NCI-H510A treated with DMSO at 0.1 percent for 48 hours (cell line): ENCODE measurements at places on chromosomes 3 and 15.

DNA sequence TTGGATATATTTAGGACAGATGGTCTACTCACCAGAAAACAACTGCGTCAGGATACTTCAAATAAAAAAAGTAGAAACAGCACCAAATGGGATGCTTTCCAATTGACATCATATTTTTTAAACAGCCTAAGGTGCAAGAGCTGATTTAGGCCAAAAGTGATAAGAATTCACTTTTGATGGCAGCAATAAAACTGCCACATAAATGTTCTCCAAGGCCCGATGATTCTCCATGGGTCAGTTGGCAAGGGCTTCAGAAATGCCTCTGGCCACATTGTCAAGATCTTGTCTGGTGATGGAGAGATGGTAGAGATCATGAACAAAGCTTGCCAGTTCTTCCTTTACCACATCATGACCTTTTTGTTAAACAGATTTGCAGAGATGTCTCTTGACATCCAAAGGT is 38.9 kb downstream of the LDHAL6B start:
- DNase-seq, result no peak

- DNase-seq, result no peak
Observed at GRCh38 chr3:94406595-94406994, 343.7 kb downstream of the NSUN3 start.

DNA sequence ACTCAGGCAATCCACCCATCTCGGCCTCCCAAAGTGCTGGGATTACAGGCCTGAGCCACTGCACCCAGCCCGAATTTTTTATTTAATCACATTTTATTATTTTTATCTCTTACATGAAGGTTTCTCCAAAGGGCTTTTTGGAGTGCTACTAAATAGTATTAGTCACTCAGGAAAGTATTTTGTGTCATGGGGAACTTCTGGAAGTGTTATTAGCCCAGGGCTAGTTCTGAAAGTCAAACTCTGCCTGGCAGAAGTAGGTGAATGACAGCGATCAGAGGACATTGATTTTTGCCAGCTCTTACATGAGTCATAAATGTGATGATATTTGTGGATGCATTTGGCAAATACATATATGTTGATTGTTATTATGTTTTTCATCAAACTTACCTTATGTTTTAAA is 48.7 kb downstream of the ZPLD1 start:
- DNase-seq, result no peak

GRCh38 chr3:52153389-52154096 is 680 bp downstream of the POC1A start:
- peak; percentile 76 for DNase-seq

DNA sequence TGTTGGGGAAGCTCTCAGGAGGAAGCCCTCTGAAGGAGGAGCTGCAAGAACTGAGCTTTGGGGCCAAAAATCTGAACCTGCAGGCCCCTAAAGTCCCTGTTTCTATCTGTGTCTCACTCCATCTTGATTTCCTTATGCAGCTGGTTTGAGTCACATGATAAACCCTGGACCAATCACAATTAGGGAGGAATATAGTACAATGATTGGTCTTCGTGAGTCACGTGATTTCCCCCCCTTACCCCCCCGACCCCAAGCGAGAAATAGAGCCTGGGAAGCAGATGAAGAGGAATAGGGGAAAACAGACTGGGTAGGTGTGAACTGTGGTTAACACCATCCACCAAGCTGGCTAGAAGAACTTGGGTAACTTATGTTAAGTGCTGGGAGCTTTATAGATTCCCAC is 12.9 kb downstream of the CRABP1 start:
- no peak for DNase-seq

- no peak for DNase-seq
Observed at GRCh38 chr3:112374333-112374734, 41.4 kb downstream of the CD200 start.

GRCh38 chr3:156477323-156477722 is 77.6 kb downstream of the SSR3 start:
- DNase-seq, result no peak

DNA sequence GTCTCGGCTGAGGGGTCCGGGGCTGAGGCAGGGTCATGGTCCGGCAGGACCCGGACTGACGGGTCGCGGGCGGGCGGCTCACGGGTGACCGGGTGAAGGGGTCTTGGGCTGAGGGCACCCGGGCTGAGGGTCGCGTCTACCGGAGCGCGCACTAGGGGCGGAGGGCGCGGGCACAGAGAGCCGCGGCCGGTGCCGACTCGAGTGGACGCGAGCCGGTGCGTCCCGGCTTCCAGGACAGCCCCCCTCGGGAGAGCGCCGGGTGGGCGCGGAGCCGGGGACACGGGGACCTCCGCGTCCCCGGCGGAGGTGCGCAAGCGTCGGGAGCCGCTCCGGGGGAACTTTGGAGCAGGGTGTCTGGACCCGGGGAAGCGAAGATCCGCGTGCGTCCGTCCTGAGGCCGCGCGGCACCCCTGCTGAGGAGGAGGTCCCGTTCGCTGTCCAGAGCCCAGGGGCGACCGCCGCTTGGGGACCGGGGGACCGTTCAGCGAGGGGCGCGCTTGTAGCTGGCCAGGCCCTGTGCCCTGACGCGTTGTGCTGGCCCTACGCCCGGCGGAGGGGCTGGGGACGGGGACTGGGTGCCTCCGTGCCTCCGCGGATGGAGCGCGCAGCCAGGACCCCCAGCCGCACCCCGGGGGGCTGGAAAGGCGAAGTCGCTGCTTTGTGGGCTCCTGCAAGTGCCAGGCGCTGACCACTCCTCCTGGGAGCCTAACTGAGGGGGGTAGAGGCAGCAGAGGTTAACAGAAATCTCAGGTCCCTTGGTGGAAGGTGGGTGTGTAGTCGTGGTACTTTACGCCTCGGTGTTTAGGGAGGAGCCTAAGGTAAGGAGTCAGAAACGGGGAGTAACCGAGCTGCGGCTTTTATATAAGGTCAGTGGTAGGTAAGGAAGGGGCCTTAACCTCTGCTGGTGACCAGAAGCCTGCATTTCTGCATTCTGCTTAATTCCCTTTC is at the start of gene PPARG:
Gene PPARG (plus strand): TSS at position 889 of the 948 bp plus-strand sequence. CDS start 90,642 bp downstream, outside the sequence.
- DNase-seq, result peak; percentile 27

DNA sequence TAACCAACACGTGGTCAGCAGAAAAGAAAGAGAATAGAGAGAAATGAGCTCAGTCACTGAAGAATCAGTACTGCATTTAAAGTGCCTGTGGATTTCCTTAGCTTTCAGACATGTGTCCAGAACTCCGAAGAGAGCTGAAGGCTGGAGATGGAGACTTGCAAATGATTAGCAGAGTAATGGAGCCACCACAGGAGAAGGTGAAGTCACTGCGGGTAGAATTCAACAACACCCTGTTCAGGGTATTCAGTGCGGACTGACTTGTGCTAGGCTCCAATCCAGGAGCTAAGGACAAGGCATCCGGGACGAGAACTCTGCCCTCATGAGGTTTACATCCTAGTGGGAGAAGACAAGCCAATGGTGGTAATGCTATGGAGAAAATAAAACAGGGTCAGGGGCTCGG is 4.2 kb downstream of the EIF4E3 start:
- DNase-seq, result no peak

DNA sequence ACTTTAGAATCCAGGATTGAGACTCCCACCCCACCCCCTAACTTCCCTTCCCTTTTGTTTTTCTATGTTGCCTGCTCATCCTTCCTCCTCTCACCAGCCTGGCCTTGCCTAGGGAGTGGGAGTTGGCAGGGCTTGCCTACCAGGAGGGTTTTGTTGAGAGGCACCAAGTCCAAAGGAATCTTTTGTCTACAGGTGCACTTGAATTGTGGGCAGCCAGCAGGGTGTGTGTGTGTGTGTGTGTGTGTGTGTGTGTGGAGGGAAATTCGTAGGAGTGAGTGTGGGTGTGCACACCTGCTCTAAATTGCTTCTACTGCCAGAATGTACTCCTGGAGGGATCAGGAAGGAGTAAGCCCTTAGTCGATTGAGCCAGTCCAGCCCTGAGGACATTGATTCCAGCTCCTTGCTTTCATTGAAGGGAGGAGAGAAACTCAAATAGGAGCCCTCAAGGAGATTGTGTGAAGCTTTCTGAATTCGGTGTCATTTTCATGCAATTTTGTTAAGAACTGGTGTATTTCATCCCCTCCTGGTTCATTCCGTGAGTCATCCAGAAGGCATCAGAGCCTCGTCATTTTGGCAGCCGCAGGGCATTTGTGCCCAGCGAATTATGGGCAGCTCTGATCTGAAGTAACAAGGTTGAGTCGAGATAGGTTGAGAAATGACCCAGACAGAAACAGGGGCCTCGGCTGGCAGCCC is 112.1 kb downstream of the SLCO3A1 start:
- no peak for DNase-seq

GRCh38 chr3:53375019-53375418 is 27.7 kb upstream of the DCP1A start:
- DNase-seq, result peak; percentile 29

DNA sequence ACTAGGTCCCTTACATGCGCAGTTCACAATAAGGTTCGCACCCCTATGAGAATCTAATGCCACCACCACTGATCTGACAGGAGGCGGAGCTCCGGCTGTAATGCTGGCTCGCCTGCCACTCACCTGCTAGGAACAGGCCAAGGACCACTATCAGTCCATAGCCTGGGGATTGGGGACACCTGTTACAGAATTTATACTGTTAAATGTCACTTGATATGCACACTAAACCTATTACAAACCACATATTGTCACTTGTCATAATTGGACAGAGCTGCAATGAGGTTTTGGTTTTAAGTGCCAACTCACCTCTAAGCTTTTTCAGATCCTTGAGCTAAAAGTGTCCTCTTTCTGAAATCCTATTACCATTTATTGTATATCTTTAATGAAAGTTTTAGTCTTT is 507.9 kb upstream of the TPRG1 start:
- no peak for DNase-seq
